ENCODE measurements at places on chromosomes 1 and 21.
A peak's percentile ranks its signal among the peaks of the same experiment; 100 is the strongest.

- no peak for DNase-seq
These were observed 4.7 kb upstream of the PADI1 start for GRCh38 chr1:17200246-17200645.

DNA sequence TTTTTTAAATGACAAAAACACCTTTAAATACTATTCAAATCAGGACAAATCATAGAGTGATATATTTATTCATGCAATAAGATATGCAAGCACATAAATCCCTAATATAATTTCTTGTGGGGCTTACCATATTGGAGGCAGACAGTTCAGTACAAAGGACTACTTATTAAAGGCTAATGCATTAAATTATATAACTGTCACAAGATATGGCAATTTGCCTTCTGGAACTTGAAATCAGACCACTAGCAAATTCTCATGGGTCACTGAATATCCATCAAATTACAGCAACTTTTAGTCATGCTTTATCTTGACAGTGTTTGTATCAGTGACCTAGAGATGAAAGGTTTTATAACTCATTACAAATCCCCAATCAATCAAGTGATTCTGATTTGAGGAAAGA, 54.1 kb upstream of the NCAM2 start:
- no peak for DNase-seq

DNA sequence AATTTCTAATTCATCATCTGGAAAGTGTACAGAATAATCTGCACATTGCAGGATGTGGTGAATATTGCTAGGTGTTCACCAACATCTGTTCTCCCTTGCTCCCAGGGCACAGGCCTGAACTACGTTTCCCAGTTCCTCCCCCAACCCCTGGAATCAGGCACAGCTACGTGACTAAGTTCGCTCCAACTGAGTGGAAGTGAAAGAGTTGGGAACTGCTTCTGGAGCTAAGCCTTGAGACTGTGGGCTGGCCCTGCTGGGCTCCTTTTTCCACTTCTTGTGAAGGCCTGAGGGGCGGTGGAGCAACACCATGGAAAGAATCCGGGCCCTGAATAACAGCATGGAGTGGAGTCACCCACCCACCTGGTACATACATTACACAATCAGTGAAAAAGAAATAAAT, 534.6 kb downstream of the SMYD3 start:
- no peak for DNase-seq

- DNase-seq = no peak
These were observed 10.2 kb upstream of the NKAIN1 start for GRCh38 chr1:31249854-31250253.

DNA sequence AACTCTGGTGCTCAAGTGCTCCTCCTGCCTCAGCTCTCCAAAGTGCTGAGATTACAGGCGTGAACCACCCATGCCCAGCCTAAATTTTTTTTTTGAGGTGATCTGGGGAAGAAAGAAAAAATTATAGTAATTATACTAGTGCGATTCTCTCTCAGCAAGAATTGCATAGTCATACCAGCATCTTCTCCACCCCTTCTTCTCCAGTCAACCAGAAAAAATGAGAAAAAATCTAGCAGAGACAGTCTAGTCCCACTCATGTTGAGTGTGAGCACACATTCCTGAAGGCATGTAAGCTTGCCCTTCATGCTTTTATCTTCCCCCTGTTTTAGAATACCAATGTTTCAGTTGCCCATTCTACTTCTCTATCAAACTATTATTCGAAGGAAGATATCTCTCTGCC, 207.6 kb downstream of the S1PR1 start:
- no peak for DNase-seq

DNA sequence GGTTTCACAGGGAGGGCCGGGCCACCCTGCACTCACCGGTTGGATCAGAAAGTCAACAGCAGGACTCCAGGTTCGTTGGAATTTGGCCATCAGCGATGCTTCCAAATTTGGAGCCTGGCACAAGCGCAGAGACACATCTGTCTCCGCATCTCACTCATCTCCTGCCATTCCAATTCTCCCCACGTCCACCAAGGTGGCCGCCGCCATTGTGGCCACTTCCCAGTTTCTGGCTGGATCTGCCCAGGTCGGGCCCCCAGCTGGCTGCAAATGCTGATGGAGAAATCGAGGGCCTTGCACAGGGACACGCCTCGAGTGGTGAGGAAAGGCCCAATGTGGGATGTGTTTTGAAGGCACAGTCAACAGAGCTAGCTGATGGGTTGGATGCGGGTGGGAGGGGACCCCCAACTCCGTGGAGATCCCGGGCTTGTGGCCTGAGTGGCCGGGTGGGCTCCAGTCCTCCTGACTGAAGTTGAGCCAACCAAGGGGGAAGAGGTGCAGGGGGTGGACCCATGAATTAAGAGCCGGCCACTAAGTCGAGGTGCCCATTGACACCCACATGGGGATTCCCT, 102.7 kb downstream of the CRYAA start:
- no peak for DNase-seq

DNA sequence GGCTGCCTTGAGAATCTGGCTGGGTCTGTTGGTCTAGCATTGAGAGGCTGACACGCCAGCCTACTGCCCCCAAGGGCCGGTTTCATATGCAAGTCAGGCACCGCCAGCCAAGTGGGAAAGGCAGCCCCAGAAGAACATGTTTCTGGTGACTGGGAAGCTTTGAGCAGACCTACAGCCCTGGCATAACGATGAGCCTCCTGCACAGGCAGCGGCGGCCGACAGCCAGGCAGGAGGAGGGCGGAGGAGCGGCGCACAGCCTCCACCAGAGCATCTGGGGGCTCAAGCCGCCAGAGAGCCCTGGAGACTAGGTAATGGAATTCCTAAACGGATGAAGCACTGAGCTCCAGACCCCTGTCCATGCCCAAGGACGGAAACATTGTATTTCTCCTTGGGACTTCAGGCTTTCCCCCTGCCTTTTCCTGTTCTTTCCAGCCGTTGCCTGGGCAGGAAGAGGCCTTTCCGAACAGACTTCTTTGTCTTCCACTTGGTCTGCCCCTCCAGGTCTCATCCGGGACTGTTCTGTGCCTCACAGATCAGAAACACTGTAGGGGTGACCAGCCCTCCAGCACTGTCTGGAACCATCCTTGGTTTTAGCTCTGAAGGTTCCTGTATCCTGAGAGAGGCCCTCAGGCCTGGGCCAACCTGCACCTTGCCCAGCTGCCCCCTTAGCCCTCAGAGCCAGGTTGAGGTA, 59.5 kb downstream of the IRF2BP2 start:
- DNase-seq = no peak

DNA sequence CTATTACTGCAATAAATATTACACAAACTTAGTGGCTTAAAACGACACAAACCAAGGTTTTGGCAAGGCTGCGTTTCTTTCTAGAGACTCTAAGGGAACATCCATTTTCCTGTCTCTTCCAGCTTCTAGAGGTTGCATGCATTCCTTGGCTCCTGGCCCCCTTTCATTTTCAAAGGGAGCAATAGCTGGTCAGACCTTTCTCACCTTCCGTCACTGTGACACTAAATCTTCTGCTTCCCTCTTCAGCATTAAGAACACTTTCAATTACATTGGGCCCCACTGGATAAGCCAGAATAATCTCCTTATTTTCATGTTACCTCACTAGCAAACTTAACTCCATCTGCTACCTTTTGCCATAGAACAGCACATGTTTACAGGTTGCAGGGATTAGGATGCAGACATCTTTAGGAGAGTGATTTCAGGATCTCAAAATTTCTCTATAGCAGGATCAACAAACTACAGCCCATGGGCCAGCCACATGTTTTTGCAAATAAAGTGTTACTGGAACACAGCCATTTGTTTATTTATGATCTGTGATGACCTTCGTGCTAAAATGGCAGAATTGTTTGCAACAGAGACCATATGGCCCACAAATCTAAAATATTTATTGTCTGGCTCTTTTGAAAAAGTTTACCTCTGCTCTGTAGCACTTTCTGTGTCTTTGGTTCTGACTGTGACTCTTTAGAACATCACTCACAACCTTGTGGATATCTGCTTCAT, 221.5 kb upstream of the SGIP1 start:
- peak; percentile 33 for DNase-seq

DNA sequence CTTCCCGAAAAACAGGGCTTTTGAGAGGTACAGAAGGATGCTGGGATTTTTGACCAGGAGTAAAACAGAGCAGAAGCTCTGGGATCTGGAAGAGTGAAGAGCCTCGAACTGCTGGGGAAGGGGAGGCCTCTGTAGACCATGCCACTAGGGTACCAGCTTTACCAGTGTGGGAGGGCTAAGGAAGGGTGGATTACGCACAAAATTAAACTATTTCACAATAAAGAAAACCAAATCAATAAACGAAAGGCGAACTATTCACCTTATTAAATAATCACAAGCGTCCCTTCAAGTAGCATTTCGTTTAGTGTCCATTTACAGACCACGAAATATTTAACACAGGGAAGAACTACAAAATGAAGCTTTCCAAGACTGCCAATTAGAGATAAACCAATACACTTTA, 723 bp downstream of the CZIB start:
- DNase-seq = no peak

DNA sequence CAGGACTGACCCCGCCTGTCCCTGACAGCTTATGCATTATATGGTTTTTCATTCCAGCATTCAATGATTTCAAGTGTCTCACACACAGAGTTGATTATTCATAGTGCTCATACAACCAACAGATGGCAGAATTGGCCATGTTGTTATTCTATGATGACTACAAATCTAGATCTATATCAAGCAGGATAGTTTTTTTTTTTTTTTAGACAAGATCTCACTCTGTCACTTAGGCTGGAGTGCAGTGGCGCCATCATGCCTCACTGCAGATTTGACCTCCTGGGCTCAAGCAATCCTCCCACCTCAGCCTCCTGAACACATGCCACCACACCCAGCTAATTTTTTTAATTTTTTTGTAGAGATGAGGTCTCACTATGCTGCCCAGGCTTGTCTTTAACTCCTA, 40.1 kb upstream of the LRRC8D start:
- DNase-seq = no peak

- DNase-seq = peak; percentile 85
These were observed 68.4 kb downstream of the GDAP2 start for GRCh38 chr1:117860896-117861610.

DNA sequence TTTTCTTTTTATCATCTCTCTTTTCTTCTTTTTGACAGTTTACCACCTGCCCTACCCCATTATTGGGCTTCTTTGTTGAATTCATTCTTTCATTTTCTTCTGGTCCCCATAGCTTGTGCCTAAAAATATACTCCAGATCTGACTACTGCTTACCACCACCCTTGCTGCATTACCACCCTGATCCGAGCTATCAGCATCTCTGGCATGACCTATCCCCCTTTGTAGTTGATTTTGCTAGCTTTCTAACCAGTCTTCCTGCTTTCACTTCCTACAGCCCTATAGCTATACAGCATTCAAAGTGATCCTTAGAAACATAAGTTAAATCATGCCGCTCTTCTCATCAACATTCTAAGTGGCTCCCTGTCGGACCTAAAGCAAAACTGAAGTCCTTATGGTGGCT, 59.4 kb upstream of the MPC2 start:
- DNase-seq = no peak
